T-helper 2 cell treated with Interferon-gamma antibody and Interleukin-4, amounts not matched to agents 100 ng/mL and 5 ng/mL, for 36 hours (primary cell): ENCODE measurements at places on chromosomes 7 and 10. TPM values are rescaled to one million over a fixed set of nuclear protein-coding genes. Genes with fewer than 3 reads are reported as not detected.

Gene NUP42
- 48.3 and 51.9 TPM in 2 replicates for total RNA-seq

Gene FAM25G
- total RNA-seq: not detected in 2 replicates

Gene ASIC3
- total RNA-seq: 6.0 and 6.6 TPM in 2 replicates

Gene LOXL4
- total RNA-seq: not detected in 2 replicates

Gene C10orf62
- not detected in 2 replicates for total RNA-seq

Gene GNAT3
- total RNA-seq: not detected in 2 replicates

Gene ZNF37A
- 20.3 and 22.0 TPM in 2 replicates for total RNA-seq

Gene CHRM2
- total RNA-seq: not detected in 2 replicates

Gene PIP
- total RNA-seq: not detected in 2 replicates

Gene AGBL3
- 1.6 and 2.6 TPM in 2 replicates for total RNA-seq

Gene PTPRE
- total RNA-seq: 20.4 and 20.5 TPM in 2 replicates

Gene GPR141
- total RNA-seq: not detected in 2 replicates

Gene BMPER
- not detected in 2 replicates for total RNA-seq

Gene GIMAP4
- 198 TPM in 2 replicates for total RNA-seq

Gene AOAH
- total RNA-seq: 46.0 and 48.5 TPM in 2 replicates

Gene CFAP46
- total RNA-seq: 0.09 TPM in 1 of 2 replicates, not detected in the other

Gene INA
- 0.25 and 0.27 TPM in 2 replicates for total RNA-seq

Gene GCC1
- 17.9 and 18.1 TPM in 2 replicates for total RNA-seq

Gene NEUROD6
- not detected in 2 replicates for total RNA-seq

Gene CLDN15
- total RNA-seq: 21.8 and 23.1 TPM in 2 replicates

Gene EN2
- not detected in 2 replicates for total RNA-seq

Gene TMEM120A
- total RNA-seq: 21.3 and 28.7 TPM in 2 replicates

Gene PLXDC2
- not detected in 2 replicates for total RNA-seq

Gene CREB5
- total RNA-seq: not detected in 2 replicates
